ENCODE measurements at places on chromosomes 12 and 14.

GRCh38 chr14:56524971-56525677 is 54.5 kb upstream of the TMEM260 start:
- DNase-seq = no peak

GRCh38 chr14:102994689-102995088 is 62.7 kb downstream of the CDC42BPB start:
- no peak for DNase-seq

DNA sequence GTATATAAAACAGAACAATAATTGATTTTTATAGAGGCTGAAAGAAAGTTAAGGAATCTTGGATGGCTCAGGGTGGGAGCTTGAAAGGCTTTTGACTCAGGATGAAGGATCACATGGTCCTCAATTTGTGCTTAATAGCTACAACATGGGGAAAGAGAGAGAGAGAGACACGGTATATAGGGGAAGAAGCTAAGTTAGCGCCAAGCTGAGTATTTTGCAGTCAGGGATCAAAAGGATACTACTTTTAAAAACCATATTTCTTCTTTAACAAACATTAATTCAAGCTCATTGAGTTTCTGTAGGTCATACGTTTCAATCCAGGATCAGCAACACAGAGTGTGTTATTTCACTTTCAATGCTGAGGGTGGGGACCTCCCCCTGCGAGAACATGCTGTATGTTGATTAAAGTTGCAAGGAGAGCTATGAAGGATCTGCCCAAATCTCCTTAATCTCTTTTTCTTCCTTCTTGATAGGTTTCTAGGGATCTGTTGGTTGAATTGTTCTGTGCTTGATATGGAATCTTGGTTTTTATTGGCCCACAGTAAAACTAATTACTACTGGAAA is 133.1 kb upstream of the NUDT4 start:
- DNase-seq = no peak

DNA sequence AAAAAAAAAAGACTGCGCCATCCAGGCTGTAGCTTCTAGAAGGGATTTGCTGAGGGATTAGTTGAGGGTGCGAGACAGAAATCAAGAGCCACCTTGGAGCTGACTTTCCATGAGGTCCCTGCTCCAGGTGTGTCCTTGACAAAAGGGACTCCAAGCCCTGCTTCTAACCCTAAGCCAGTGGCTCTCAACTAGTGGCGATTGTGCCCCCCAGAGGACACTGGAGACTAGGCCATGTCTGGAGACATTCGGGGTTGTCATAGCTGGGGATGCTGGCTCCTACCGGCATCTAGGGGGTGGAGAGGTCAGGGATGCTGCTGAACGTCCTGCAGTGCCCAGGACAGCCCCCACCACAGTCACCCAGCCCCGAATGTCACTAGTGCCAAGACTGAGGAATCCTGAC is 40.6 kb downstream of the SPRING1 start:
- no peak for DNase-seq

DNA sequence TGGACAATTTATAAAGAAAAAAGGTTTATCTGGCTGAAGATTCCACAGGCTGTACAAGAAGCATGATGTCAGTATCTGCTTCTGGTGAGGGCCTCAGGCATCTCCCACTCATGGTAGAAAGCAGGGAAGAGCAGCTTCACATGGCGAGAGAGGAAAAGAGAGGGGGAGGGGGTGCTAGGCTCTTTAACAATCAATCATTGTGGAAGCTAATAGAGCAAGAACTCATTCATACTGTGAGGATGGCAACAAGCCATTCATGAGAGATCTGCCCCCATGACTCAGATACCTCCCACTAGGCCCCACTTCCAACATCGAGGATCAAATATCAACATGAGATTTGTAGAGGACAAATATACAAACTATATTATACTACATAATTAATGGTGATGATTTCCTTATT is 361.9 kb upstream of the FAR2 start:
- no peak for DNase-seq

DNA sequence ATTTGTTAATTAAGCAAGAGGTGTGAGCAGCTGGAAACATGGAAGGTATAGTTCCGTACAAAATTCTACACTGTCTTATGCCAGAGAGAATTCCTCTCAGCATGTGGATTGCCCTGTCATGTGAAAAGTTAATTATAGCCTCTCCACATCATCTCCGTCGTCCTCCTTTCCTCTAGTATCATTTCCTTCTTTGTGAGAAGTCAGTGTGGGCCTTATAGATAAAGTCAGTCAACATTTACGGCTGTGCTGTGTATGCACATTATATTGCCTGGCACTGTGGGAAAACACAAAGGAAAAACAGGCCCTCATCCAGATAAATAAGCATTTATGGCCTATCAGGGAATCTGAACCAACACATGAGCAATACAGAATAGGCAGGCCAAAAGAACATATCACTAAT is 236.6 kb downstream of the SEC23A start:
- no peak for DNase-seq

- DNase-seq = no peak
Measured at GRCh38 chr12:71671816-71672215, 7.7 kb downstream of the THAP2 start.

GRCh38 chr12:33180918-33181317 is 258.7 kb downstream of the SYT10 start:
- no peak for DNase-seq

DNA sequence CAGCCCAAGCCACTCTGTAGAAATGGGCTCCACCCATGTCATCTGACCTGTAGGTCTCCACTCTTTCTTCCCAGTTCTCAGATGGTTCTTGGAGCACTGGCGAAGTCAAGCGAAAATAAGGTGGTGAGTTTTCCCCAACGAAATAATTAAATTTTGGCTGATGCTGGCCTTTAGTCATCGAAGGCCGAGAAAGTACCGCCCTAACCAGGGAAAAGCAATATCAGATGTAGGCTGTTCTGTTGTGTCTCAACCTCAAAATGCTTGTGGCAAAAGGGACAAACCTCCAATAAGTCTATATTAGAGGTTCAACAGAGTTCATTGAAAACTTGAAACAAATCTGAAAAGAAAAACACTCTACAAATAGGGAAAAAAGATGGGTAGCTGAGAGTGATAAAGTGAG is 48.6 kb upstream of the BCAT1 start:
- no peak for DNase-seq

GRCh38 chr14:76675046-76675445 is 86.2 kb upstream of the VASH1 start:
- DNase-seq = no peak

DNA sequence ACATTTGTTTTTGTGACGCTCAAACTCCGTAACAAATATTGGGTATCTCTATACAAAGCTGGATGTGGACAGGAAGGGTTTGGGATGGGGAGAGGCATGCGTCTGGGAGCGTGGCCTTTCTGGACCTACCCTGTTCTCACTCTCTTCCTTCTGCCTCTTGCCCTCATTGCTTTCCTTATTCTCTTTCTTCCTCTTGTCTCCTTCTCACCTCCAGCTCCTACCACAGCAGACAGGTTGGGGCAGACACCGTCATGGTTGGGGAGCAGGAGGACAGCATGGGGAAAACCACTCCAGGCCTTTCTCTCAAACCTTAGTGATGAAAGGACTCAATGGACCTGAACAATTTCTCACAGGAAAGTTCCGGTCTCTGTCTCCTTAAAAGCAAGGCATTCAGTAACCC is 465.3 kb downstream of the RAD51B start:
- no peak for DNase-seq

DNA sequence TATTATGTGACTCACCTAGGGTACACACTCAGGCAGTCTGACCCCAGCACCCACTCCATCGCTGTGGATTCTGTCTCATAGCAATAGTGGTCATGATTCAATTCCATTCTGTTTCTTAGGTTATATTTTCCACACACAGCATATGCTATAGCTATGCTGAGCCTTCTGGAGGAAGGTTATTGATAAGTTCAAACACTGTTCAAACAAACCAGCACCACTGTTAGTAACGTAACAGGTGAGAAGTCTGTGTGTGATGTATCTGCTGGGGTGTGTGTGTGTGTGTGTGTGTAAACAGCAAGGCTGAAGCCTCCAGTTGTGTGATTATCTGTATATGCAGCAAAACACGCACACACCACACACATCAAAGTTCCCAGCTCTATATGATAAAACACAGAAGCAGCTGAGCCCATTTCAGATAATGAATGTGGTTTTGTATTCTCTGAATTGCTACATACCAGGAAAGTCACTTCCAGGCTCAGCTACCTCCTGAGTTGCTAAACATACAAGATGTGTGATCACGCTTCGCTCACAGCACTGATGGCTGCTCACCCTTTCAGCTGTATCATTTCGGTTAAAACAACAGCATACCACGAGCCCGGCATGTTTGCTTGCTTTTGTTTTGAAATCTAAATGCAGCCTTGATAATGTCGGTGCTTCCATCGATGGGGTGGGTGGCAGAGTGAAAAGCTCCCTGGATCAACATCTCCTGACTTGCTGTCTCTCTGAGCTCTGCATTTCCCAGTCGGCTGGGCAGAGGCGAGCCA is 6.8 kb upstream of the SYNE3 start:
- no peak for DNase-seq

- DNase-seq = no peak
Measured at GRCh38 chr14:100584056-100585031, 2.9 kb downstream of the BEGAIN start.

DNA sequence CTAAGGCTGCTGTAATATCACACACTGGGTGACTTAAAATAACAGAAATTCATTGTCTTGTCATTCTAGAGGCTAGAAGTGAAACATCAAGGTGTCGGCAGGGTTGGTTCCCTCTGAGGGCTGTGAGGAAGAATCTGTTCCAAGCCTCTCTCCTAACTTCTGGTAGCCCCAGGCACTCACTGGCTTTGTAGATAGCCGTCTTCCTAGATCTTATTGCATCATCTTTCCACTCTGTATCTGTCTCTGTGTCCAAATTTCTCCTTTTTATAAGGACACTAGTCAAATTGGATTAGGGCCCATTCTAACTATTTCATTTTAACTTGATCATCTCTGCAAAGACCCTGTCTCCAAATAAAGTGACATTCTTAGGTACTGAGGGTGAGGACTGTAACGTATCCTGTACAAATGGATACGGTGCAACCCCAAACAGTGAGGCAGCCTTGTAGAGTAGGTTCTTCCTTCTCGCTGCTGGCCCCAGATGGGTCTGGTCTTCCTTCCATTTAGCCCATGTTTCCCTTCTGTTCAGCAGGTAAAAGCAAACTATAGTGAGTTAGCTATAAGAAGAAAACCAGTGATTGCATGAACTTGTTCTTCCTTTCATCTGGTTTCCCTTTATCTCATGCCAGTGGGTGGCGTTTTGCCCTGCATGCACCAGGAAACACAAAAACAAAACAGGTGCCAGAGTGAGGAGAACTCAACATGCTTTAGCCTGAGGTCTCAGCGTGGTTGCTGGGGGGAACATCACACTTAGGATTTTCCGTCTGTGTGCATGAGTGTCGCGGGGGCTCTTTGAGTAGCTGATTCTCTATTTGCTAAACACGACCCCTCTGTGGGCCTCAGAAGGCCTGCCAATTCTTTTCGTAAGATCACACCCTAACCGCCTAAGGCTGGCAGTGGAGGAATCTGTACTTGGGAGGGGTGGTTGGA is 19.5 kb downstream of the TTC9 start:
- DNase-seq = peak; percentile 59

DNA sequence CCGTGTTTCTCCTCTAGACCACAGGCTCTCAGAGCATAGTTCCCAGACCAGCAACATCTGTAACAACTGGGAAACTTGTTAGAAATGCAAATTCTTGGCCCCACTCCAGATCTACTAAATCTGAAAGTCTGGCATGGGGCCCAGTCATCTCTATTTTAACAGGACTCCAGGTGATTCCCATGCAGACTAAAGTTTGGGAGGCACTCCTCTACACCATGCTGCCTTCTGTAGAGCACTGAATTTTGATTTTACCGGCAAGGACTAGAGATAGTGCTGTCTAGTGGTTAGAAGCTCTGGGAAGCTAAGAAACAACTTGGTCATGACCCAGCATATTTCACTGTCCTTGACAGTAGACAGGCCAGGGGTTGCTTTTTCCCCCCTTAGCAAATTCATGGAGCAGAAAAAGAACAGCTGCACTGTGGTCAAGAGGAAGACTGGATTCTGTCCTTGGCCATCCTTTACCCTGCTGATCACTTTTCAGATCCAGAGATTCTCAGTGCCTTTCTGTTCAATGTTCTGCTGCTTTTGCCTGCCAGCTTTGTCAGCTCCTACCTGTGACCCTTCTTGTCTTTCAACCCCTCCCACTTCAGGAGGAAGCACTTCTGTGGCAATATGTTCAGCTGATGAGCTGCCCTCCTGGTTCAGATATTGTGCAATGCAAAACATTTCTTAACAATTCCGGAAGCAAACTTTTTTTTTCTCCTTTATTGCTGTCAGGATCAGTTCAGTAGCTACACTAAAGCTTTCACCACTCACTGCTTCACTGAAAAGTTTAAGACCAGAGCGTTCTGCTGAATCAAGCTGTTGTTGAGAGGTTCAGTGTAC is 133.8 kb upstream of the NUDT4 start:
- DNase-seq = peak; percentile 23

- no peak for DNase-seq
Measured at GRCh38 chr12:34343766-34344165, 321.5 kb downstream of the ALG10 start.

DNA sequence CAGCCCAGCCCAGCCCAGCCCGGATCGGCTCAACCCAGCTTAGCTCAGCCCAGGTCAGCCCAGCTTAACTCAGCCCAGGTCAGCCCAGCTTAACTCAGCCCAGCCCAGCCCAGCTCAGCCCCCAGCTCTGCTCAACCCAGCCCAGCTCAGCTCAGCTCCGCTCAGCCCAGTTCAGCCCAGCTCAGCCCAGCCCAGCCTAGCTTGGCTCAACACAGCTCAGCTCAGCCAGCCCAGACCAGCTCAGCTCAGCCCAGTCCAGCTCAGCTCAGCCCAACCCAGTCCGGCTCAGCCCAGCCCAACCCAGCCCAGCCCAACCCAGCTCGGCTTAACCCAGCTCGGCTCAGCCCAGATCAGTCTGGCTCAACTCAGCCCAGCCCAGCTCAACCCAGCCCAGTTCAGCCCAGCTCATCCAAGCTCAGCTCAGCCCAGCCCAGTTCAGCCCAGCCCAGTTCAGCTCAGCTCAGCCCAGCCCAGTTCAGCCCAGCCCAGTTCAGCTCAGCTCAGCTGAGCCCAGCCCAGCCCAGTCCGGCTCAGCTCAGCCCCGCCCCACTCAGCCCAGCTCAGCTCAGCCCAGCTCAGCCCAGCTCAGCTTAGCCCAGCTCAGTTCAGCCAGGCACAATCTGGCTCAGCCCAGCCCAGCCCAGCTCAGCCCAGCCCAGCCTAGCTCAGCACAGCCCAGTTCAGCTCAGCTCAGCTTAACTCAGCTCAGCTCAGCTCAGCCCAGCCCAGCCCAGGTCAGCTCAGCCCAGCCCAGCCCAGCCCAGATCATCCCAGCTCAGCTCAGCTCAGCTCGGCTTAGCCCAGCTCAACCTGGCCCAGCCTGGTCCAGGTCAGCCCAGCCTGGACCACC is 331.7 kb downstream of the TMEM121 start:
- DNase-seq = peak; percentile 51

- DNase-seq = no peak
Measured at GRCh38 chr12:52168019-52168717, 23.6 kb downstream of the KRT80 start.

GRCh38 chr12:47882781-47883546 is 21.8 kb downstream of the VDR start:
- DNase-seq = no peak

Measured in CD4-positive, alpha-beta T cell treated with Interferon gamma for 1 hour (primary cell).